IMR-90 (cell line): ENCODE measurements at places on chromosomes 7 and 10. TPM values are rescaled to one million over a fixed set of nuclear protein-coding genes. Genes with fewer than 3 reads are reported as not detected.
A peak's percentile ranks its signal among the peaks of the same experiment; 100 is the strongest.

DNA sequence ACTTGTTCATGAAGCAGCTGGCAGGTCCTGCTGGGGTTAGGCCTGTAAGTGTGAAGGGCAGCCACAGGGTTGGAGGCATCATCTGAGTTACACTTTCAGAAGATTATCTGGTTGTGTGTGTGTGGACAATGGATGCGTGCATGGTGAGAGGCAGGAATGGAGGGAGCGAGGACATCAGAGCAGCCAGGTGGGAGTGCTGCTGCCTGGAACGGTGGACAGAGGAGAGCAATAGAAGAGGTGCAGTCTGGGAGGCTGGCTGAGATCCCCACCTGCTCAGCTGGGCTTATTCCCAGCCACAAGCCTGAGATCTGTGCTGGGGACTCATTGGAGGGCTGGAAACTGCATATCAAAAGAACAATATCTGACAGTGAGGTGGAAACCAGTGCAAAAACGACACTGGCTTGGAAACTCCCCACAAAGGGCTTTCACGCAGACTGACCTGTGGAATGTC, 17.9 kb downstream of the ZNF488 start:
- no peak for DNase-seq

- DNase-seq = peak; percentile 20
Measured at GRCh38 chr7:84509522-84509921, 314.9 kb upstream of the SEMA3A start.

DNA sequence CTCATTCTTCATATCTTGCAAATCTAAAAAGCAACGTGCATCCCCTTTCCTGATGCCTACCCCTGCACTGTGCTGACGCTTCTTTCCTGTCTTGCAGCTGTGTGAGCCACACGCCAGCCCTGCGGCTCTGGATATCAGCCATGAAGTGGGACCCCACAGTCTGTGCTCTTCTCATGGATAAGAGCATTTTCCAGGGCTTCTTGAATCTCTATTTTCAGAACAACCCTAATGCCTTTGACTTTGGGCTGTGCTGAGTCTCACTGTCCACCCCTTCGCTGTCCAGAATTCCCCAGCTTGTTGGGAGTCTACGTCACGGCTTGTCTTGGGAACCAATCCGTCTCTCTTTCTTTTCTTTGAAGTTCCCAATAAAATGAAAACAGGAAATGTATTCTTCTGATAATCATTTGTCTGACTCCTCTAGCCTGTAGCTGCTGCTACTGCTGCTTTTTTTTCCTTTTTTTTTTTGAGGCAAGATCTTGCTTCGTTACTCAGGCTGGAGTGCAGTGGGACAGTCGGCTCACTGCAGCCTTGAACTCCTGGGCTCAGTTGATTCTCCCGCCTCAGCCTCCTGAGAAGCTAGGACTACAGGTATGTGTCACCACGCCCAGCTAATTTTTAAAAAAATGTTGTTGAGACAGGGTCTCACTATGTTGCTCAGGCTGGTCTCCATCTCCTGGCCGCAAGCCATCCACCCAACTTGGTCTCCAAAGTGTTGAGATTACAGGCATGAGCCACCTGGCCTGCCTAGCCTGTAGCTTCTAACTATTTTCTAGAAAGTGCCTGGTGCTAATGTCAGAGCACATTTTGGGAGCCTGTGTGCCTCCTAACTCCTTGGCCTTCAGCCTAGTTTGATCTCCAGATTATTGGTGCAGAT, 30.3 kb downstream of the GSTO2 start:
- peak; percentile 94 for DNase-seq

GRCh38 chr7:155327590-155328320, 30.1 kb downstream of the INSIG1 start:
- DNase-seq = no peak

- DNase-seq = no peak
Measured at GRCh38 chr10:129497013-129497412, 30.0 kb downstream of the MGMT start.

DNA sequence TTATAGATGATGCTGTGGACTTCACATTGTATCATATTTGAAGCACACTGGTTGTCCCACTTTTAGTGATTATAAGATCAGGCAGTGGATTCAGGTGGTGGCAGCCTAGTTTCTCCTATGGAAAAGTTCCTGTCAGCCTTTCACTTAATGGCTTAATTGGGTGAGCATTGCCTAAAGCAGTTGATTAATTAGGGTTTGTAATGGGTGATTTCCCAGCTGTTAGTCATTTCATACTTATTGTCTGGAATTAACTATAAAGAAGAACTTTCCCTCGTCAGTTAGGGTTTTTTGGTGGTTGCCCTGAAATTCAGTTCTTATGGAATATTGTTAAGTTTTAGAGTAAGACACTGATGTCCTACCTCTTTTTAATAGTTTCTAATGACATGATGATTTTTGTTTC, 78.8 kb downstream of the SLC25A40 start:
- no peak for DNase-seq

DNA sequence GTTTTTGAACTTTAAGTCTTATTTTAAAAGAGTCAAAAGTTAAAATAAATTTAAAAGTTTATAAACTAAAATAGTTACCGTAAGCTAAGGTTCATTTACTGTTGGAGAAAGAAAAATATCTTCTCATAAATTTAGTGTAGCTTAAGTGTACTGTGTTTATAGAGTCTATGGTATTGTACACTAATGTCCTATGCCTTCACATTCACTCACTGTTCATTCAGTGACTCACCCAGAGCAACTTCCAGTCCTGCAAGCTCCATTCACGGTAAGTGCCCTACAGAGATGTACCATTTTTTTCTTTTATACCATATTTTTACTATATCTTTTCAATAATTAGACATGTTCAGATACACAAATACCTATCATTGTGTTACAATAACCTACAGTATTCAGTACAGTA, 97.6 kb downstream of the PTN start:
- peak; percentile 83 for DNase-seq

DNA sequence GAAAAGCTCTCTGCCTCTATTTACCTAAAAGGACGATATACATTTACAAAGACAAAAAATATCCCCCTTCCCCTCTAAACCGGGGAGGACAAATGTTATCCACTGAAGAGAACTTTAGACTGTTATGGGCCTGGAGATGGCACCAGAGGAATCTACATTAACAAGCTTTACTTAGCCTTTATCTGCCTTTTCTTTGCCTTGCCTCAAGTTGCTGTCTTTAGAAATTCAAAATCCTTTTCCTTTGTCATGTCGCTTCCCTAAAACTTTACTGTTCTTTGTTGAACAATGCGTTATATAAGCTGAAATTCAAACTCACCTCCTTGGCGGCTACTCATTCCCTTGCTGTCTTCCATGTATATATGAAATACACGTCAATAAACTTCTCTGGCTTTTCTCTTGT, 405.0 kb downstream of the PCDH15 start:
- no peak for DNase-seq

DNA sequence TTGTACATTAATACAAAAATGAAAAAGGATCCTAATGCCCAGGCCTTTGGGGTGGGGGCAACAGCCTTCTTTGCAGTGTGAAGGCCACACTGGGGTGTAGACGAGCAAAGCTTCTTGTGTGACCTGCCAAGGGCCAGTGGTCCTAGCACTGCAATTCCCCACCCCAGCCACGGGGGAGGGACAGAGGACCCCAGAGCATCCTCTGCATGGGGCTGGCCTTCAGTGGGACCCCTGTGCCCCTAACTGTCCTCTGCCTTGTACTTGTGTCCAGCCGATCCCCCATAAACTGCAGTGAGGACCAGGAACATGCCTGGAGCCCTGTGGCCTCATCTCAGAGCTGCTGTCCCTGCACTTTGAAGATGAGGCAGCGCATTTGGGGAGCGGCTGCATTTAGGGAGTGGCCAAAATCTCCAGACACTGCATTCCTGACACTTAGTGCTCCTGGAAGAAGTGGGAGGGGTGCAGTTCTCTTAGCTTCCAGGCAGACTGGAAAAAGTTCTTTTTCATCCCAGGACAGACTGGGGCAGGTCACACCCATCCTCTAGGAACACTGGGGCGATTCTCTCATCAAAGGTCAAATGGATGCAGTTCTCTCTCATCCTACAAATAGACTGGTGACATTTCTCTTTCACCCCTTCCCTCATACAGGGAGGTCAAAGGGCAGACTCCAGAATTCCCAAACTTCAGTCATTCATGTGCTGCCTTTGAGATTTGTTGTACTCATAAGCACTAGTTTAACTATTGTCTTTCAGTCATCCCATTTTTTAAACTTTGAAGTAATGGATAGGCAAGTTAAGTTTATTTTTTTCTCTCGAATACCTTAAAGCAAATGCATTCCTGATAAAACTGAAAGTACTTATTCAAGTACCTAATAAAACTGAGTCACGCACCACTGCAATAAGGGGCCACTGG, 922 bp upstream of the MYO1G start:
- no peak for DNase-seq

DNA sequence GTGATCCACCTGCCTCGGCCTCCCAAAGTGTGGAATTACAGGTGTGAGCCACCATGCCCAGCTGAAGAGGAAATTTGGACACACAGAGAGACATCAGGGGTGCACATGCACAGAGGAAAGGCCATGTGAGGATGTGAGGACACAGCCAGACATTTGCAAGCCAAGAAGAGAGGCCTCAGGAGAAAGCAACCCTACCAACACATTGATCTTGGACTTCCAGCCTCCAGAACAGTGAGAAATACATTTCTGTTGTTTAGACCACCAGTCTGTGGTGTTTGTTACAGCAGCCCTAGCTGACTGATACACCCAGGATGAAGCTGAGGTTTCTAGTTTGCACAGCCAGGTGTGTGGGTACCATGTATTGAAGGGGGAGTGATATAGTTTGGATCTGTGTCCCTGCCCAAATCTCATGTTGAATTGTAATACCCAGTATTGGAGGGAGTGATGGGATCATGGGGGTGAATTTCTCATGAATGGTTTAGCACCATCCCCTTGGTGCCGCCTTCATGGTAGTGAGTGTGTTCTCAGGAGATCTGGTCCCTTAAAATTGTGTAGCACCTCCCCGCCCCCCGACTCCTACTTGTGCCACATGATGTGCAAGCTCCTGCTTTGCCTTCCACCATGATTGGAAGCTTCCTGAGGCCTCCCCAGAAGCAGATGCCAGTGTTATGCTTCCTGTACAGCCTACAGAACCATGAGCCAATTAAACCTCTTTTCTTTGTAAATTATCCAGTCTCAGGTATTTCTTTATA, 64.7 kb upstream of the DUSP5 start:
- DNase-seq = no peak

DNA sequence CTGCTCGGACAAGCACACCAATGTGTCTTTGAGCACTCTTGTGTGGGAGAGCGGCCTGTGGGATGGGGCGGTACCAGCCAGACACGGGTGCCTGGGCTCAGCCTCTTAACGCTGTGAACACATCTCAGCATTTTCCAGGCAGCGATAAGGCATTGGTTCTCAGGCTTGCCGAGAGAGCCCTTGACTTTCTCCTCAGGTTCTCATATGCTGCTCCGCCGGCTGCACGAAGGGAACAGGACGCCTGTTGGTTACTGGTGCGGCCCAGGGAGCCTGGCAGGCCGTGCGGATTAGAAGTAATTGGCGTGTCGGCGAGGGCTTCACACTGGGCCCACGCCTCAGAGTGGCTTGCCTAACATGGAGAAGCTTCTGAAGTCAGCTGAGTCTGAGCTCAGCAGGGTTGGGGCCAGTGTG, 456.7 kb upstream of the FOXK1 start:
- no peak for DNase-seq

GRCh38 chr10:130361351-130362105, 225.3 kb downstream of the GLRX3 start:
- no peak for DNase-seq

- no peak for DNase-seq
Measured at GRCh38 chr10:33150146-33150545, 184.3 kb downstream of the NRP1 start.

GRCh38 chr10:2326411-2326810, 589.1 kb upstream of the ADARB2 start:
- DNase-seq = no peak

DNA sequence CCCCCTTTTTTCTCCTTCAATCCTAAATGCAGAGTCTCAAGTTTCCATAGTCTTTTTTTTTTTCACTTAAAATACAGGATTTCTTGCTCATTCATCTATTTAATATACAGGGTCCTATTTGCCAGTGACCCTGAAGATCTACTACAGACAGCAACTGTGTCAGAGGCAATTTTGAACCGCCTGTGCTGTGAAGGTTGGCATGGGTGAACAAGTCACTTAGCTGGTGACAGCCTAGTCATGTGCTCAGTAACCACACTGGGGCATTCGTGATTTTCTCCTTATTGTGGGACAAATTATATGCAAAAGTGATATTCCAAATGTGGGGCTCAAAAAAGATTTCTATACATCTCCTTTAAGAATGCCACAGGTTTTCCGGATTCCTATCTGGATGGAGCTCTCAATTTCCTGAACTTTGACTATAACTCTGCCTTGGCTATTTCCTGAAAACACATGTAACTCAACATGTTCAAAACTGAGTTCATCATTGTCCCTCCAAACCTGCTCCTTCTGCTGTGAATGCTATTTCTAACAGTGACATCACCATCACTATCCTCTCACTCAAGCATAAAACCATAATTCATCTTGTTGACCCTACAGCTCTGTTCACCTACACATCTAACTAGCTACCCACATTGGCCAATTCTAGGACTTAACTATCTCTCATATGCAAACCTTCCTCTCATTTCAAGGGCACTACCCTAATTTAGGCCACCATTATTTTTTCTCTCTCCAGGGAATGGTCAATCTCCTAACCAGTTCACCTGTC, 36.7 kb downstream of the CDK6 start:
- no peak for DNase-seq

DNA sequence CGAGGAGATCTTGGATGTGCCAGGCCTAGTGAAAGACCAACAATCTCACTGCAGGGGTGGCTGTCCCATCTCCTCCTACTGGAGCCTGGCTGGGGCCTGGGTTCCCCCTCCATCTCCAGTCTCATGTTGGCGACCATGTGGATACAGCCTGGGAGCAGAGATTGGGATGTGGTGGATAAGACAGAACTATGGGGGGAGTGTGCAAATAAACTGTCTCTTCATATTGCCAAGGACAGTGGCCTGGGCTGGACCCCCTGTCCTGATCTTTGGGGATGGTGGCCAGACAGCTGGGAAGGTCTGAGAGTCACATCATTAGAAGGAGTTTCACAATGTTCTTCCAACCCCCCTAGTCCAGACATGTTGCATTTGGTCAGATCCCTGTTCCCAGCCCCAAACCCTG, 5.8 kb upstream of the MINDY4 start:
- DNase-seq = no peak

- no peak for DNase-seq
Measured at GRCh38 chr7:139111811-139112301, 2.3 kb upstream of the ZC3HAV1 start.

DNA sequence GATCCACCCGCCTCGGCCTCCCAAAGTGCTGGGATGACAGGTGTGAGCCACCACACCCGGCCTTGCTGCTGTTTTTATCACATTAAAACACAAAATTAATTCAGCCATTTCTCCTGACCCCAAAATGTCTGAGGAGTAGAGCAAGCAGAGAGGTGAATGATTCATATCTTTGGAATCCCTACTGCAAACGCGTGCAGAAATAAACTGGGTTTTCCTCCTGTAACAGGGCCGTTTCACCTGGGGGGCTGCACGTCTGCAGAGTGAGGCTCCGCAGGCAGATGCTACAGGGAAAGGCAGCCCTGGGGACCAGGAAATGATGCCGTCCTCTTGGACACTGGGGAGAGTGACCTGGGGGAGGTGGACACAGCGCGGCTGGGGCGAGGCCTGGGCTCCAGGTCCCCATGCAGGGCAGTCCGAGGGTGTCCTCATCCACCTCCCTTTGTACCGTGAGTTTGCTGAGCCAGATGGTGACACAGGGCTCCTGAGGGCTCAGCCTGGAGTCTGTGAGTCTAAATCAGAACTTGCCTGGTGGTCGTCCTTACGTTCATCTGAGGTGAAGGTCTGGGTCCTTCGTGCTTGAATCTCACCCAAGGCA, 41.9 kb downstream of the PDGFA start:
- DNase-seq = peak; percentile 15

The CCDC172 gene
- not detected in 2 replicates for polyA plus RNA-seq

The CRPPA gene
- polyA plus RNA-seq = 0.47 and 0.67 TPM in 2 replicates

The BTBD16 gene
- not detected in 2 replicates for polyA plus RNA-seq
